ENCODE measurements at places on chromosomes 2 and 18. TPM values are rescaled to one million over a fixed set of nuclear protein-coding genes. Genes with fewer than 3 reads are reported as not detected.

The ABHD1 gene
- total RNA-seq = not detected

The DSG1 gene
- total RNA-seq = not detected

The B3GNT7 gene
- 0.60 TPM for total RNA-seq

The NT5DC4 gene
- total RNA-seq = not detected

The DPYSL5 gene
- not detected for total RNA-seq

The TMEM169 gene
- 2.9 TPM for total RNA-seq

Measured in RPMI7951 (cell line).